ENCODE measurements at places on chromosomes 1 and 21.

DNA sequence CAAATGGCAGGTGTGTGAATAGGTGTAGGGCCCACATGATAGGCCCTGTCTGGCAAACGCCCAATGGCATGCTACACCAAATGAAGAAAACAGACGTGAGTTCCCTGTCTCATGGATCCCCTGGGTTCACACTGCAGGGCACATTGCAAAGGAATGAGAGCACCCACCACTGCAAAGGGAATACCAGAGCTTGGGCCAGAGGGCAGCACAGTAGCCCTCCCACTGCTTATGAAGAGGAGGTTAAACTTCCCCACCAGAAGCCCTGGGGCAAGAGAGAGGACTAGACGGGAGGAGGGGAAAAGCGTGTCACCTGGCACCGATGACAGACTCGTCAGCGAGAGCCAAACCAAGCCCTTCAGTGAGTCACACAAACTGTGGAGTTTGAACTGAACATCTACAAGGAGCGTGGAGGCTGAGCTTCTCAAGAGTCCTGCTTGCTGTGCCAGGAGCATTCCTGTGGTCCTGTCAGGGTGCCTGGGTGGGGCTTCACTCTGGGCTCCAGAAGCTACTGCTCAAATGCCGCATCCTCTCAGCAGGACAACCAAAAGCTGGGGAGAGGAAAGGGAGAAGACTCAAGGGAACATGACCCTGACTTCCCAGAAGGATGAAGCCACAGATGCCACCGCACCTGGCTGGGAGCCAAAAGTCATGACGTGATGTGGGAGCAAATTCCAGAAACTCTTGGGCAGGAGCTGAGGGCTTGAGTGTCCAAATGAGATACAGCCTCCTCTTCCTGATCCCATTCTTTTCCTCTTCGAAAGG, 61.1 kb downstream of the TOMM20 start:
- peak; percentile 99 for DNase-seq

GRCh38 chr1:199182186-199182843, 543.5 kb downstream of the PTPRC start:
- DNase-seq = peak; percentile 12

DNA sequence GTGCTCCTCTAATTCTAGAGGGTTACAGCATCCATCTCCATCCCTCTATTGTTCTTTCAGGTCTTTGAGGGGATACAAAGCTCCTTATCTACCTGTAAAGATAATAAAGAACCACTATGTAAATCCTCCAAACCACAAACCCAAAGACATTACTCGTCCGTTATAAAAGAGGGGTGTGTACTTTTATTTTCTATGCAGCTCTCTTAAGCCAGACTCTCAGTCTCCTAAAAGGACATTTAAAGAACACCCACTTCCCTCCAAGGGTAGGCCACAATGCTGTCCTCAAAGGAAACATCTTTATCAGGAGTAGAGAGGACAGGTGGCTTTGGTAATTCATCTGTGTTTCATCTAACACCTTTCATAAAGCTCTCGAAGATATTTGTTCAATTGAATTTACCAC, 67.9 kb upstream of the DYNLT5 start:
- no peak for DNase-seq

DNA sequence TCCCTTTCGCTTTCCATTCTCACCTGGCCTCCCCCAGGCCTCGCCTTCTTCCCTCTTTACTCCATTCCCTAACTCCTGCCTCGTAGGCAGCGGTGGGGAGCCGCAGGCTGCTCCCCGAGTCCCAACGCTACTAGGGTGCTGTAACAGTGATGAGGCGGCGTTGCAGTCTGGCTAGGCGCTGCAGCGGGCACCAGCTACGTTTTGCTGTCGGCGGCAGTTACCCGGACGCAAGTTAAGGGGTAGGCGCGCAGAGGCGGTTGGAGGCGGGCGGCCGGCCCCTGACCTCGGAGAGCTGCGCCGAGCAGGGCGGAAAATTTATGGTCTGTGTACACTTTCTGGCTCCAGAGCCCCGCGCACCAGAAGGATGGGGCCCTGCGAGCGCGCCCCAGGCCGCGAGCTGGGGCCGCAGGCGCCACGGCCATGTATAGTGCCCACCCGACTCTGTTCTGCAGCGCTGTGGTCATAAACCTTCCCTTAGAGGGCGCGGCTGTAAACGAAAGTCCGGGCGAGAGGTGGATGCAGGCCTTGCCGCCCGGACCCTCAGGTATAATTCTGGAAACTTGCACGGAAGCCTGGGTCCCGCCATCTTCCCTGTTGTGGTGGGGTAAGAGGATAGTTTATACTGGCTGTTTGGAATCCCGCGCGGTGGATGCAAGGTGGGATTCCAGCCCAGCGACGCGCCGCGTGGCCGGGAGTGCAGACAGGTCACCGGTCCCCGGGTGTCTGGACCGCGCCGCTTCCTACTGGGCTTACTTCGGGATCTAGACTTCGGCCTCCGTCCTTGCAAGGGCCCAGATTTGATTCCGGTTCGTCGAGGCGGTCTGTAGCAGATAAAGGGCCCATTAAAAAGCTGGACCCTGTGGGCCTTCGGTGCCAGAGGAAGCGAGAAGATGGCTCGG, 15.0 kb downstream of the HLX start:
- DNase-seq = no peak

GRCh38 chr1:225998560-225999226, 450 bp downstream of the SDE2 start:
- peak; percentile 29 for DNase-seq

- DNase-seq = no peak
These were observed 14.7 kb upstream of the CD53 start for GRCh38 chr1:110857964-110858948.

GRCh38 chr21:26112127-26112742, 58.3 kb downstream of the APP start:
- no peak for DNase-seq

DNA sequence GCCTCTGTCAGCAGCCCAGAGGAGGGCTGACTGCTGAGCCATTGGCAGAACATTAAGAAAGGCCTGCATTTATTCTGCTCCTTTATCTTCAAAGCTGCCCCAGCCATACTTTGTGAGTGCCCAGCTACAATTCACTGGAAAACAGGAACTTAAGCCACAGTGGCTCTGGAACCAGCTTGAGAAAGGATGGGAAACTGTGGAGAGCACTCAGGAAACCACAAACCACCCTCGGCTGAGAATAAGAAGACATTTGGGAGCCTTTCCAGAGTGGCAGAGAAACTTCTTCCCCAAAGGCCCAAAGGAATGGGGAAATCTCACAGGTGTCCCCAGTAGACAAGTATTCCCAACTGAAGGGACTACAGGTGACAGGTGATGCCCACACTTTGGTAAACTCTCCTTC, 1.8 kb downstream of the LAMB3 start:
- peak; percentile 34 for DNase-seq

GRCh38 chr1:29052941-29053340, 70.8 kb downstream of the TMEM200B start:
- DNase-seq = no peak

- no peak for DNase-seq
These were observed 161.7 kb downstream of the PLPP3 start for GRCh38 chr1:56417646-56418045.

- DNase-seq = no peak
These were observed 13.6 kb downstream of the MTR start for GRCh38 chr1:236808564-236809130.

GRCh38 chr1:26771643-26772321, 16.0 kb upstream of the PIGV start:
- DNase-seq = peak; percentile 96

DNA sequence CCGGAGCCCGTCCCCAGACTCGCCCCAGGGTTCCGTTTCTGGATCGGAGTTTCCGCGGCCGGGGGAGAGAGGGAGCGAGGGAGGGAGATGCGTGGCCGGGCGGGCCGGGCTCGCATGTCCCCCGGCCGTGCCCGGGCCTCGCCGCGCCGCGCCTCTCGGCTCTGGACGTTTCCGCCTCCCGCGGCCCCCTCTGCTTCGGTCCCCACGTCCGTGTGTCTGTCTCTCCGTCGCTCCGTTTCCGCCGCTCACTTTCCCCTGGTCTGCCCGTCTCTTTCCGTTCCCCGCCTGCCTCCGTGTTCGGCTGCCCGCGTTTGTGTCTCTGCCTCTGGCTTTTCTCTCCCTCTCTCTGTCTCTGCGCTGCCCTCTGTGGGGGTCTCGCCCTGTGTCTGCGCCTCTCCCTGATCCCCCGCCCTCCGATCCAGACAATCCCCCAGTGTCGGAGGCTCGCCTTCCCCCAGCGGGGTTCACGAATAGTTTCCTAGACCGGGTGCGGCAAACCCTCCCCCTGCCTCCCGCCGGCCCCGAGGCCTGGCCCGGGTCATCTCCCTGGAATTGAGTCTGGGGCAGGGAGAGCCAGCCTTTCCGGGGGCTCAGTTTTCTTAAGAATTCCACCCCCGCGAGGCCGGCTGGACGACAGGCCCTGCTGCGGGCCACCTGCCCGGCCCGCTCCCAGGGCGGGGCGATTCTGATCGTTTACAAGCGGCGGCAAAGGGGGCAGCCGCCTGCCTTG, 735 bp downstream of the NBL1 start:
- DNase-seq = no peak

DNA sequence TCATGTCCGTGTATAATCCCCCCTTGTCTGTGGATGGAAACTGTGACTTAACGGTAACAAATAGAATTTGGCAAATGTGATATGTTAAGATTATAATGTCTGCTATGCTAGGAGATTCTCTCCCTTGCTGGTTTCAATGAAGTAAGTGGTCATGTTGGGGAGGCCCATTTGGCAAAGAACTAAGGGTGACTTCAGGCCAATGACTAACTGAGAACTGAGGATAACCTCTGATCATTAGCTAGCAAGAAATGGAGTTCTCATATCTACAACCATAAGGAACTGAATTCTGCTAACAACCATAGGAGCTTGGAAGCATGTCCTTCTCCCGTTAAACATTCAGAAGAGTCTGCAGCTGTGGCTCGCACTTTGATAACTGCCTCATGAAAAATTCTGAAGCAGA, 2.3 kb downstream of the IFI44L start:
- DNase-seq = no peak

GRCh38 chr1:4600615-4601460, 53.6 kb upstream of the AJAP1 start:
- DNase-seq = no peak

DNA sequence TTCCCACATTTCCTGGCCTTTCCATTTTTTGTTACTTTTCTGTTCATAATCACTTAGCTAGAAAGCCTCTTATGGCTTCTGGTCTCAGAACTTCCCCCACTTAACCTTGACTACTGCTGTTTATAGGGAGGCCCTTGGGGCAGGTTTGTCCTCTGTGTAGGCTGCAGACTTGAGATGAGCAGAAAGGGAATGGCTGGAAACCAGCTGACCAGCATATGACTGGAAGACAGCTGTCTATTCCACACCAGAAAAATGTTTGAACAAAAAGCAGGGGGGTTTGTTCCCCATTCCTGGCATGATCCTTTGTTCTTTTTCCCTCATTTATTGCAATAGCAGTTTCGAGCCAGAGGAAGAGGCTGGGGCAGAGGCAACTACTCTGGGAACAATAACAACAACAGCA, 4.9 kb upstream of the SH3D21 start:
- DNase-seq = no peak

DNA sequence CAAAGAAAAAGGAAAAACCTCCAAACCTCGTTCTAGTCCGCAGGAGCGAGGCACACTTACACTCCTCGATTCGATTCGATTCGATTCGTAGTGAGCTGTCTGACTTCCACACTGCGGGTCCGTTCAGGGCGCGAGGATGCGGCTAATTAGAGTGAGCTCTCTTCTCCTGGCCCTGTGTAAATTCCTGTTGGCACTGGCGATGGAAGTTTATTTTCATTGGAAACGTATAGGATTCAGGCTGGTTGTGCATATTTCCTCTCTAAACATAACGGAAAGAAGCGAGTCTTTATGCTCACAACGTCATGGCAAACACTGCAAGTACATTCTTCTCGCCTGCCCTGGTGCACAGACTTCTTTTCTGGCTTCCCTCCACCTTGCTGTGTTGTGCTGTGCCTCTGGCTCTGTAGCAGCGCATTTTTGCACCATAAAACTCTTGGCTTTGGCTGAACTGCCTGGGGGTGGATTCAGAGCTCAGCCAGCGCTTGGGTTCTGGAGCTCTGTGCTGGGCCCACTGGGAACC, 2.7 kb downstream of the HUNK start:
- DNase-seq = no peak
